Stomach (tissue), 19 donors: ENCODE measurements at places on chromosomes 6 and 20. TPM values are rescaled to one million over a fixed set of nuclear protein-coding genes. Genes with fewer than 3 reads are reported as not detected.

Gene APCDD1L
- not detected for polyA plus RNA-seq

Gene CALHM4
- not detected for polyA plus RNA-seq

Gene SERAC1
- polyA plus RNA-seq: 4.0 TPM

Gene OPRL1
- 0.25 TPM for polyA plus RNA-seq

Gene BLOC1S5
- polyA plus RNA-seq: 11.5 TPM

Gene SYTL3
- polyA plus RNA-seq: 3.4 TPM

Gene COL9A1
- 0.25 TPM for polyA plus RNA-seq

Gene PRRT1
- 3.4 TPM for polyA plus RNA-seq

Gene MLN
- polyA plus RNA-seq: not detected

Gene TP53INP2
- 28.0 TPM for polyA plus RNA-seq

Gene RAET1L
- polyA plus RNA-seq: not detected

Gene CARMIL1
- 10.5 TPM for polyA plus RNA-seq

Gene GTSF1L
- not detected for polyA plus RNA-seq

Gene CCN6
- polyA plus RNA-seq: not detected

Gene SCRT2
- polyA plus RNA-seq: not detected

Gene ZSCAN23
- polyA plus RNA-seq: 0.75 TPM

Gene METTL24
- polyA plus RNA-seq: 0.87 TPM

Gene DEF6
- 15.2 TPM for polyA plus RNA-seq

Gene SRPK1
- 10.7 TPM for polyA plus RNA-seq
